NCI-H1048 (cell line): ENCODE measurements at places on chromosomes 12 and 14.

DNA sequence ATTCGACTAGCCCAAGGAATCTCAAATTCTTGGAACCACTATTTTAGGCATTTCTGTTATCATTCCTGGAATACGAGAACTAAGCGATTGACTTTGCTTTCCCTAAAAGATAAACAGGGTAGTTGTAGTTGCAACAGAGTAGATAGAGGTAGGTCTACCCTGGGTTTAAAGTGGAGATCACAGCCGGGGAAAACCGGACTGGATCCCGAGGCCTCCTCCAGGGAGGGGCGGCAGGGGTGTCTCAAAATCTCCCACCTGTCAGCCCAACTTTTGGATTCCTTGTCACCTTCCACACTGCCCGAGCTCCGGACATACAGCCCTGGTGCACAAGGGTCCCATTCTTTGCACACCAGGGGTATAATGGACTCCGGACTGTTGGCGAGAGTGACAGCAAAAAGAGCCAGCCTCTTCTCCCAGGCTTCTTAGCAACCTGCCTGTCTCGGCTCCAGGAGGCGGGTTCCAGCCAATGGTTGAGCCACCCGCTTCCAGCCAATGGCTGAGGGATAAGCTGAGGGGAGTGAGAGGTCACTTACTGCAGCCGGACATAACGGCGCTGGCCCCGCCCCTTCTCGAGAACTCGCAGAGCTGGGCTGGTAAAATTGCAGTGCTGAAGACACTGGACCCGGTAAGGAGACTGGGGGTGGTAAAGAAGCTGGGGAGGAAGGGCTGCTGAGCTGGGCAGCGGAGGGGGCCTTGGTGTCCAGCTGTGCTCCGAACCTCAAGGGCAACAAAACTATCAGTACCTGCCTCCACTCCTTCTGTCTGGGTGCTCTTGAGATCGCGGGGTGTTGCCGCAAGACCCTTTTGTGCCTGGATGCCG, at the start of gene SUOX:
Gene SUOX (plus strand): TSS at position 562 of the 820 bp plus-strand sequence. CDS start 4,946 bp downstream, outside the sequence.
- DNase-seq: peak; percentile 69

DNA sequence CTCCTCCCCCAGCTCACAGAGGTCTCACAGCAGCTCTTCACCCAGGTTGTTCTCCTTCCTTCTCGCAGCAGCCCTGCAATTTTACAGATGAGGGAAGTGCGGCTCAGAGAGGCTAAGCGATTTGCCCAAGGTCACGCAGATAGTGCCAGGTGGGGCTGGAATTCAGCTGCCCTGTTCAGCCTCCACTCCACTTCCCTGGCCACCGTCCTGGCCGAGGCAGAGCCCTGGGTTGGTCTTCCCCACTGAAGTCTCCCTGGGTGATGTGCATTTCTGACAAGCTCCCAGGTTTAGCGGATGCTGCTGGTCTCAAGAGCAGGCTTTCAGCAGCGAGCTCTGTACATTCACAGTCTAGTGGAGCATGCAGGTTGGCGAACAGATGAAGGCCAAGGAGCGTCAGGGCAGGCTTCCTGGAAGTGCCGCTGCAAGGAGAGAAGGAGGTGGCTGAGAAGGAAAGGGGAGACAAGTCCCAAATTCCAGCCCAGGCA, 28.9 kb upstream of the EML1 start:
- DNase-seq: no peak

DNA sequence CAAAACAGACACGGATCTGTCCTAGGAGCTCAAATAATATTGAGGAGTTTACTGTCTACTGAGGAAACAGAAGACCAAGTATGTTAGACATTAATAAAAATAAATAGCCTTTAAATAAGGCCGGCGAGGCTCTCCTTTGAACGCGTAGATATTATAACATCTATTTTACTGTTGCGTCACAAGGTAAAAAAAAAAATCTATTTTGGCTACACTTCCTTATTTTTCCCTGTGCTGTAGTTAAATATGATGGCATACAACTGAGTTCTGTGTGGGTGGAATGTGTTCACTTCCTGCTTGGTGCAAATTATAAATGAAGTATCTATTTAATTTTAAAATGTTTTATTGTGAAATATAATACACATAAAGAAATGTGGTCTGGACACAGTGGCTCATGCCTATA, 17.2 kb upstream of the RAD52 start:
- no peak for DNase-seq

GRCh38 chr12:41683023-41683422, 461.7 kb downstream of the GXYLT1 start:
- DNase-seq: no peak
